ENCODE measurements at places on chromosomes 5 and 9.
A peak's percentile ranks its signal among the peaks of the same experiment; 100 is the strongest.

GRCh38 chr5:54523534-54523933 is 6.0 kb downstream of the SNX18 start:
- no peak for DNase-seq

DNA sequence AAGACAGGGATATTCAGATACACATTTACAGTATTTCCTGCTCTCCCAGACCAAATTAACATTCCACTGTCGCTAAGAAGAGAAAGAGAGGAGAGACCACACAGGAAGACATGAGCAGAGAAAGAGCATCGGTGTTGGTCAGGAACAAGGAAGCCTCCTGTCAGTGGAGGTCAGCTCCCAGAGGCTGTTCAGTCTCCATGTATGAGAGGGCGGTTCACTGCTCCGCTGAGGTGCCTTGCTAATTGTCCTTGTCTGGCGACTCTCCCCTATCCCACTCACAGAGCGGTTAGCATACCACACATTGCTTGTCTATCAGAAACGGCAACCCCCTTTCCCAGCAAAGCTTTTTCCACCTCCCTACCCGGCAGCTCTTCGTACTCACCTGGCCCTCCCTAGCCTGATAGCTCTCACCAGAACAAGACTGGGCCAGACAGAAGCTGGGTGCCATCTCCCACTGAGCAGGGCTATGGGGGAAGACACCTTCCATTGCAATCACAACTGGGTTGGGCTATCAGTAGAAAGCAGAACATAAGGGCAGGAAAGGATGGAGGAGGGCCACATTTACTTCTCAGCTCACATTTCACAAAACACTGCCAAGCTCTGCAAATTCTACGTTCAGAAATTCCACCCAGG is 58.6 kb upstream of the LMNB1 start:
- DNase-seq = no peak

DNA sequence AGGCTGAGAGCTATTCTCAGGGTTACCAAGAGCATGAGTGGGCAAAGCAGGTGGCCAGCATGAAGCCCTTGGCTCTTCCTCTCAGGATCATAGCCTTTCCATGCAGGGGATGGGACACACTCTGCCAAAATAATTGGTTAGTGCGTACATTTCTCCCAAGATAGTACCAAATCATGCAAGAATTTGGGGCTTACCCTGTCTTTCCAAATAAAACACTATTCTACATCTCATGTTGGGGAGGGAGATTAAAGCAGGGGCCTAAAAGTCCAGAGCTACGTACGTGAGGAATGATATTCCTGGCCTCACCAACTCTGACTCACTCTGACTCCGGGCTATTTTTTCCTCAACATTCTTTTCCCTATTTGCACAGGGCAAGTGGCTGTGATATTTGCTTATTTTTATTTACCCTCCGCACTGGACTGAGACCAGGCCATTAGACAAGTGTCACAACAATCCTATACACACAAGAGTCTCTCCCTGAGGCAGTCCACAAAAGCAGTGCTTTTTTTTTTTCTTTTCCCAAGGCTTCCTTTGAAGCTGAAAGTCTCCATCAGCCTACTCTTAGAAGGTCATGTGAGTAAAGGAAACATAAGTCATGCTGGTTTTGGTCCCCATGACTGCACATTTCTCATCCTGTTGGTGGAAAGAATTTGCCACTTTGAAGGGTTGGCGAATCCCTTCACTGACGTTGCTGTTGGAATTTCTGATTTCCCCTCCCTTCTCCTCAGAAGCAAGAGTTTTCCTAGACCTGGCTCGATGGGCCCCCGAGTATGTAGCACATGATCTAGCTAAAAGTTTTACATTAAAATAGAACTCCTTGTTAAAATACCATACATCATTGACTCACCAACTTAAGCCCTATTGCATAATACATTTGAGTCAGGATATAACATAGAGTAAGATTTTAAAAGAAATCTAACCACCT is 40.0 kb downstream of the TMEM252 start:
- no peak for DNase-seq

DNA sequence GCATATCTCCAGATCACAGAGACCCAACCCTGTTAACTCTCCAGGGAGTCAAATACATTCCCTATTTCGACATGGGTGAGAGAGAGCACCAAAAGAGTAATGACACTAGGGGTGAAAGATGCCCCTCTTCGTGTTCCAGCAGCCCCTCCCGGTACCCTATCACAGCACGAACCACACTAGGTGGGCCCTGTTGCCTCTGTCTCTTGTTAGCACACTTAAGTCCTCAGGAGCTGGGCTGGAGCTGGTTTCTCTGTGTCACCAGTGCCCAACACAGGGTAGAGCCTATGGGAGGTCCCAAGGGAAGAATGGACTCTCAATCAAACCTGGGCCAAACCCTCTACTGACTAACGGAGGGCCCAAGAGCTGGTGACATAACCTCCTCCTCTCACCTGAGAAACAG is 1.2 kb downstream of the CDK20 start:
- no peak for DNase-seq

GRCh38 chr5:109161914-109162683 is 247.7 kb downstream of the PJA2 start:
- DNase-seq = no peak

DNA sequence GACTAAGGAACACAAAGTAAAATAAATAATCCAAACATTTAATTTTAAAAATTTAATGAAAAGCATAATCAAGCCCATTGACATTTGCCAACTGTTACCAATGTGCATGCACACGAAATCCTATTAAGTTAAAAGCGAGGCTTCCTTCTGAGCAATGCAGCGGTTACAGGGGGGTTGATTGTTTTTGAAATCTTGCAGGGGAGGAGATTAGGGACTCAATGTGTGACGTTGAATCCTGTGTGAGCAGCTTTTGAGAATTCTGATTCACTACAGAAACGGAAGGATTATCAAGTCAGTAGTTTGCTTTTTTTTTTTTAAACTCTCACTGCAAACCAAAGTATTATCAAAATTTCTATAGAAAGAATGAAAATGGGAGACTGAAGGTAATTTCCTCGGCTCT is 109.5 kb downstream of the PRKACG start:
- no peak for DNase-seq

- DNase-seq = no peak
These were observed 4.1 kb upstream of the CCNG1 start for GRCh38 chr5:163433271-163433670.

DNA sequence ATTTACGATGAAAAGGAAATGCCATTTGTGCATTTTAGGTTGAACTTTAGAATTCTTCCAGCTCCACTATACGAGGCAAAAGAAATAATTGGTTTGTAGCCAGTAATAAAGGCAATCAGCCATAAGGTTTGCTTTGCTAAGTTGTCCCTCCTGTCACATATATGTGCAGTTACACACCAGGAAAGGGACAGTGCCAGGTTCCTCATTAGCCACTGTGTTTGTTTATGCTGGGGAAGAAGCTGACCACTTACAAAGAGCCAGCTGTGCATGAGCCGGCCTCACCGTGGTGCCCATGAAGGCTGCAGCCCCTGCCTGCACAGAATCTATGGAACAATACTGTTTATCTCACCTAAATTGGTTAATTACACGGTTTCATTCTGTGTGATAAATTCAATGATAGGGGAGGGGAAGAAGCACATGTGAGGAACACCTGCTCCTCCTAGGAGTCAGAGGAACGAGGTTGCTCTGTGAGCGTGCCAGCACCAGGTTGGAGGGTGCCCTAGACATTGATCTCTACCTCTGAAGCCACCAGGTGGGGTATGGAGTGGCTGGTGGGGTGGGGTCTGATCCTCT is 173.8 kb upstream of the DAP start:
- DNase-seq = no peak

DNA sequence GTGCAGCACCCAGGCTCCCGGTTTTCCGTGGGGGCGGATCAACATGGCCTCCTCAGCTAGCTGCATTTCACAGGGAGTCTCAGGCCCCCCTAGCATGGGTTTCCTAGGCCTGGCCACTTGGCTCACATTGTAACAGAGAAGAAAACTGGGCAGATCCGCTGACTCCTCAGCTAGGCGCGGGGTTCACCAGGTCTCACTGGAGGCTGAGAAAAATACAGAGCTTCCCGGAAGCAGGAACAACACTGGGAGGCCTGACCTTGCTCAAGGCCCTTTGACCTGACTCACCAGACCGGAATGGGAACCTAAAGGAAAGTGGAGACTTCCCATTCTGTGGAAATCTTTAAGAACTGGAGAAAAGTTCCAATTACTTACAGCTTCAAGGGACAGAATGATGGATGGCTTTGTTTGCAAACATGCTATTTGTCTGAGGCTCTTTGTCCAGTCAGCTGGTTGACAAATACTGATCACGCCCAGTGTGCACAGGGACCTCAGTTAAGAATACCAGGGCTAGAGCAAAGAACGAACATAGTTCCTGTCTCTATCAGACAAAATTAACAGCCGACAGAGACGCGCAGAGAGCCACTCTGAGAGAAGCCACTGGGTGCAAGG is 88.7 kb upstream of the LRRTM2 start:
- no peak for DNase-seq

GRCh38 chr5:178940569-178941360 is at the start of gene ZNF454:
Gene ZNF454, plus strand, starts transcription at chr5:178941198. Its CDS starts 1,594 bp downstream, at chr5:178942792.
- peak; percentile 2 for DNase-seq

- DNase-seq = no peak
These were observed 414.8 kb upstream of the NMUR2 start for GRCh38 chr5:152819891-152820290.

GRCh38 chr9:137084526-137084925 is 2.3 kb upstream of the MAN1B1 start:
- DNase-seq = no peak

DNA sequence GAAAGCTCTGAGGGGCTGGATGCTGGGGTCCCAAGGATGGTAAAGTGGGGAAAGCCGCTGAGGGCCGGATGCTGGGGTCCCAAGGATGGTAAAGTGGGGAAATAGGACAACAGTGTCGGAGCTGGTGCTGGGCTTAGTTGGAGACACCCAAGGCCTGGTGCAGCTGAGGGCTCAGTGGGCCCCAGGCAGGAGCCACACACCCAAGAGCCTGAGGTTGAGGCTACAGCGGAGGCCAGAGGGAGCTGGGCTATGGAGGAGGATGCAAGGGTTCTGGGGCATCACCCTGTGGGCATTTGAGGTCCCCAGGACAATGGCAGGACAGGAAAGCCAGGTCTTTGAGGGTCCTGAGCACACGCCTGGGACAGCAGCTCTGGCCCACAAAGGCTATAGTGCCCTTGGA is 19.1 kb upstream of the SLC9A3 start:
- no peak for DNase-seq

DNA sequence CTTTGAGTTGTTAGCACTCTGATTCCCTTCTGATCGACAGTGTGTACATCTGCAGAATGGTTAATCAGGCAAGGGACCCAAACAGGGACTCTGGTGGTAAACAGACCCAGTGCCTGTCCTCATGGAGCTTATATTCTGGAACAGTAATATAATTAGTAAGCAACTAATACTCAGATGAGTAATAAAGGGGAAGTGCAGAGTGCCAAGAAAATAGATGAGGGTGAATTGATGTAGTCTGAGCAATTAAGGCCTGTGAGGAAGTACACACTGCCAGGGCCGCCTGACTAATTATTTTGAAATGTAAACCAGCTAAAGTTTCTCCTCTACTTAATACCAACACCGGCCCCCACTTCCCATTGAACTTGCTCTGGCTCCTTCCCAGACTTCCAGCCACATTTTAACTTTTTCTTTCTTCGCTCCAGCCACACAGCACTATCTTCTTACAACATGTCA is 4.2 kb downstream of the DHX29 start:
- DNase-seq = no peak

DNA sequence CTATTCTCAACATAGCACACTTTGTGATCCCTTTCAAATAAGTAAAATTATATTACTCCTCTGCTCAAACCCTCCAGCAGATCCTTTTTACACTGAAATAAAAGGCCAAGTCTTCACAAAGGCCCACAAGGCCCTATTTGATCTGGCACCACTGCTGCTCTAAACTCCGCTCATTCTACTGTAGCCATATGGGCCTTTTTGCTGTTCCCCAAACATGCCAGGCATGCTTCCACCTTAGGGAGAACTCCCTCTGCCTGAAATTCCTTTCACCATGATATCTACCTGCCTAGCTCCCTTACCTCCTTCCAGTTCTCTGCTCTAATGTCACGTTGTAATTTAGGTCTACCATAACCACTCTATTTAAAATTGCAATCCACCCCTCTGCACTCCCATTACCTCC is 28.3 kb downstream of the NRG2 start:
- no peak for DNase-seq

DNA sequence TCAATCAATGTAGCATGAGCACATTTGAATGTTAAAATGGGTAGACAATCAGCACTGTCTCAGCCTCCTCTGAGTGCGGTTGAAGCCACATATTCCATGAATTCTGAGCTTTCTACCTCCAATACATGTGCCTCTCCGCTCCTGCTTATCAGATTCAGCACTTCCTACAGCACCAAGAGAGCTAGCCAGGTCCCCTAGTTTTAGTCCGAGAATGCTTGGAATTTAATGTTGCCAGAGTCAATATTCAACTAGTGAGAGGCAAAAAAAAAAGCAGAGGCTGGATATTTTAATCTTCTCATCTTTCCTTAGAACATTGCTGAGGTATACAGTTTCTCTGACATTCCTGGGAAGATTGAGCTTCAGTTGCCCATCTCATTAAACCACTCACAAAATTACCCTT is 1979.1 kb upstream of the CDH9 start:
- DNase-seq = no peak

DNA sequence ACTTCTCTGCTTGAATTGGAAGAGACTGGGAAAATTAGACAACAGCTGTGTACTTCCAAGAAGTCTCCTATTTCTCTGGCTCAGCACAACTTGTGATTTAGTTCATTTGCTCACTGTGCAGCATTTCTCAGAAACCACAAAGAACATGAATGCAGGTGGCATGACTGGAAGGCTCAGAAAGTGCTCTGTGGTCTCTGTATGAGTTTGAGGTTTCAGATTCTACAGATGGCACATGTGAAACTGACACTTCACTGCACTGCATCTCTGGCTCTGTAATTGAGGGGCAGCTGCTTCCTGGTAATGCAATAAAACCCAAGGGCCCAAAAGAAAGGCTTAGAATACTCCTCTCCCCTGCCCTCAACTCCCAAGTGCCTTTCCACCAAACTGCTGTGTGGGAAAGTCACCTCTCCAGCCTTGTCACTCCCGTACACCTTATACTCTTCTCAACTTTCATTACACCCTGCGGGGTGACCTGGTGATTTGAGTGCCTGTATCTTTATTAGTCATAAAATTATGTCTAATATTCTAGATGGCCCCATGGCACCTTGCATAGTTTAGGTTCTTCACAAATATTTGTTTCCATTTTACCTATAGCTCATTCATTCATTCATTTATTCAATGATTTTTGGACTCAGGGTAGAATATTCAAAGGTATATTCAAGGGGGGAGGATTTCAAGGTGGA is 82.5 kb downstream of the ESM1 start:
- DNase-seq = no peak

GRCh38 chr5:14202462-14202861 is 59.3 kb downstream of the TRIO start:
- no peak for DNase-seq
